ENCODE measurements at places on chromosomes 1 and 21. TPM values are rescaled to one million over a fixed set of nuclear protein-coding genes. Genes with fewer than 3 reads are reported as not detected.

Gene C8B
- not detected for total RNA-seq

Gene CLCA1
- total RNA-seq: 0.16 TPM

GRCh38 chr1:31043631-31044030, 21.9 kb downstream of the PUM1 start:
- DNase-seq: no peak

- DNase-seq: no peak
Measured at GRCh38 chr1:189804352-189804751, 673.3 kb downstream of the BRINP3 start.

- DNase-seq: no peak
Measured at GRCh38 chr1:109268431-109269211, 14.3 kb downstream of the PSRC1 start.

Gene PMF1
- total RNA-seq: 29.2 TPM

DNA sequence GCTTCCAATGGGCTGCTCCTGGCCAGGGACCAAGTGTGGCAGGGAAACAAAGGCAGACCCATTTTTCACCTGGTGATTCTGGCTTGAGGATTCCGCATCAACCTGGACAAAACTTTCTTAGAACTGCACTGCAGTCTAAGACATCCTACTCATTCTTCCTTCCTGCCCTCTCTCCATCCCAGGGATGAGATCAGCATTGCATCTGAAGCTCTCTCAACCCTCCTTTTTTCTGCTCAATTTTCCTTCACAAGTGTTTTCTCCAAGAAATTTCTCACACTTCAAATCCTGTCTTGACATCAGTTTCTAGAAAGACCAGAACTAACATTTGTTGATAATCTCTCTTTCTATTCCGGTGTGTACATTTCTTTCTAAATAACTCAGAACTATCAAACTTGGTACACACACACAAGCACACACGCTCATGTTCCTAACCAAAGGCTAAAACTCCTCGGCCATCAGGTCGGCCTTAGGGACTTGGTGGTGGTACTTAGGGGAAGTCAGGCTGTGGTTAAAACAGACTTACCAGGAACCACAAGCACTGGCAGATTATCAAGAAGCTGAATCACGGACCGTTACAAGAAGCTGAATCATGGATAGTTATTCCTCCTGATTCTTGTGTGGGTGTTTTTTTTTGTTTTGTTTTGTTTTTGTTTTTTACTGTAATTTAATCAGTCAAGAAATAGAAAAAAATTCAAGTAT, 21.0 kb upstream of the CXADR start:
- no peak for DNase-seq

Gene SLC1A7
- not detected for total RNA-seq

DNA sequence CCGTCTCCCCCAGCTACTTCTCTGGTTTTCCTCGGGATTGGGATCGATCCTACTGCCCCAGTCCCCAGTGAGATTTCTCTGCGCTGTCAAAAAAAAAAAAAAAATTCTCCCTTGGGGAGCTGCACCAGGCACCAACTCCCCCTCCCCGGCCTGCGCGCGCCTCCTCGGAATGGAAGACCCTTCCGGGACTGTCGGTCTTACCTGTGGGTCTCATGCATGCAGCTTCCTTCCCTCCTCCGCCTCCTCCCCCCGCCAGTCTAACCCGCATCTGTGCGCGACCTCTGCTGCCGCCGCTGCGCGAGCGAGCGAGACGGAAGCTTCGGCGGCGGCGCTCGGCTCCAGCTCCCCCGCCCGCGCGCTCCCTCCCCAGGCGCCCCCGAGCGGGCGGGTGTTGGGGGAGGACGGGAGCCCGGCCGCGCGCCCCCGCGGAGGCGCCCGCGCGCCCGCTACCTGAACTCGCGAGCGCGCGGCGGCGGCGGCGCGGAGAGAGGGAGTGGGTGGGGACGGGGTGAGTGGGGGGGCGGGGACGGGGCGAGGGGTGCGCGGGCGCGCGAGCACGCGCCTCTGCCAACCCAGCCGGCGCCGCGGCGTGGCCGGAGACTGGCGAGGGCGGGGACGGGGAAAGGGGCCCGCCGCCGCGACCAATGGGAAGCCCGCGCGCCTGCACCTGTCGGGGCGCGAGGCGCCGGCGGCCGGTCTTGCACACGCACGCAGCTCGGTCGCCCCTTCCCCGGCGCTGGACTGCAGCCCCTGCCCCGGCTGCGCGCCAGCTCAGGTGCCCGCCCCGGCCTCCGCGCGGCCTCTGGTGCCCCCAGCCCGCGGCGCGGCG, at the start of gene SUSD4:
TSS of gene SUSD4 (minus strand) at position 321 of the 829 bp plus-strand sequence. CDS start 751 bp downstream, outside the sequence.
- DNase-seq: peak; percentile 43

Gene NGF
- total RNA-seq: 0.78 TPM

GRCh38 chr21:29335720-29336119, 37.0 kb downstream of the BACH1 start:
- DNase-seq: no peak

GRCh38 chr1:28359592-28360239, 9.8 kb upstream of the PHACTR4 start:
- DNase-seq: no peak

GRCh38 chr1:1325288-1326074, 879 bp downstream of the CPTP start:
- DNase-seq: no peak

Gene PATJ
- total RNA-seq: 19.2 TPM

- DNase-seq: peak; percentile 1
Measured at GRCh38 chr1:89489047-89489729, 35.4 kb upstream of the LRRC8B start.

Gene PPIAL4G
- 0.31 TPM for total RNA-seq

- no peak for DNase-seq
Measured at GRCh38 chr1:164510435-164510834, 48.5 kb upstream of the PBX1 start.

DNA sequence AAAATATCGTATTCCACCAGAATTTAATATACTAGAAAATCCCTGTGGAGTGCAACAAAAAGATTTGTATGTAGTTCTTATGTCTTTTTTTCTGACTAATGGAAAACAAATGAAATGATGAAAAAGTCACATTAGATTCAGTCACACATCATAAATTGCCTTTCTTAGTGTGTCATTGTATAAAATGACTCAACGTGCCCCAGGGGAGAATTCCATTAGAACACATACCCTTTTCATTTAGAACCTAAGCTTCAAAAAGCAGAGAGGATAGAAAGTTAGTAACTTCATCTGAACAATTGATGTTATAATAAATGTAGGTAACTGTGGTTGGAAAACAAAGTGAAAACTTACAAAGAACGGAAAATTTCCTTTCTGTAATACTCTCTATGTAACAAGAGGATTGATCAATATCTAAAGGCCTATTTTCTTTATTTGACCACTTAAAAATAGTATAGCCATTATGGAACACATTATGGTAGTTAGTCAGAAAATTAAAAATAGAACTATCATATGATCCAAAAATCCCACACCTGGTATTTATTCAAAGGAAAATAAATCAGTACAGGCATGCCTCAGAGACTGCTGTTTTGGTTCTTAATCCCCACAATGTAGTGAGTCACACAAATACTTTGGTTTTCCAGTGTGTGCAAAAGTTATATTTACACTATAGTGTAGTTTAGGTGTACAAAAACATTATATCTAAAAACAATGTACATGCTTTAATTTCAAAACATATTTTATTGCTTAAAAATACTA, 1016.1 kb downstream of the KCNT2 start:
- DNase-seq: no peak

Gene RAB7B
- total RNA-seq: 0.78 TPM

GRCh38 chr21:35281956-35282355, 232.9 kb upstream of the RUNX1 start:
- DNase-seq: no peak

GRCh38 chr21:32282992-32283391, 4.1 kb upstream of the MIS18A start:
- DNase-seq: no peak

Gene SELL
- 0.47 TPM for total RNA-seq

DNA sequence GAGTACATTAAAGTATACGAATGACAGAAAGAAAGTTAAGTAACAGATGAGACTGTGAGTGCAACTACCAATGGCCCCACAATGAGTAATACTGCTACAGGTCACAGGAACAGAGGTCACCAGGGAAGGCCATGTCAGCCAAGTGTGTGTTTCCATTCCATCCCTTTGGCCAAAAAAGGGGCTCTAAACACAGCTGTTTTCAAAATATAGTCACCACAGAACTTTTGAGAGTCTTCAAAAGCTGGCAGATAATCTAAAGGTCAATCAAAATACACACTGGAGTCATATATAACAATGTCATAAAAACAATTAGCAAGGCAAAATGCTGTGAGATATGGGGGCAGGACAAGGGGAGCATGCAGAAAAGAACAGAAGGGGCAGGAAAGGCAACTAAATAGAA, 10.2 kb downstream of the USP24 start:
- DNase-seq: no peak

DNA sequence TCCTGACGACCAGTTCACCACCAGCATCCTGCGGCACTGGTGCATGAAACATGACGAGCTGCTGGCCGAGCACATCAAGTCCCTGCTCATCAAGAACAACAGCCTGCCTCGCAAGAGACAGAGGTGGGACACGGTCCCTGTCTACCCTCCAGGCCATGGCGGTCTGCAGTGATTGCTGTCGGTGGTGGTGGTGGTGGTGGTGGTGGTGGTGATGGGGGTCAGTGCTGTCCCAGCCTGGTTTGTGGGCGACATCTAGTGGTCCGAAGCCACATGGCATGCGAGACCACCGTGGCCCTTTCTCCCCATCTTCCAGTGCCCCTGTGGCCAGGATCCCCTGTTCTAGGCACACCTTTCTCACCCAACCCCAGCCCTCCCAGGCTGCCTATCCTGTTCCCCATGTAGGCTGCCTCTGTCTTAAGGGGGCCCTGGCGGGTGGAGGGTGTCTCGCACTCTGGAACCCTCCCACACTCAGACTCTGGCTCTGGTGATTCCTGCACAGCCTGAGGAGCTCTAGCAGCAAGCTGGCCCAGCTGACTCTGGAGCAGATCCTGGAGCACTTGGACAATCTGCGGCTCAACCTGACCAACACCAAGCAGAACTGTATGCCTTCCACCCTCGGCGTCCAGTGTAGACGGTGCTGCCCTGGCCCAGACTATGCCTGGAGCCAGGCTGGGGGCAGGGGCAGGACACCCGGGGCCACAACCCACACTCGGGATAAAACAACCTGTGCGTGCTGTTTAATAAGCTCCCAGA, 3.2 kb upstream of the SLC27A3 start:
- no peak for DNase-seq

DNA sequence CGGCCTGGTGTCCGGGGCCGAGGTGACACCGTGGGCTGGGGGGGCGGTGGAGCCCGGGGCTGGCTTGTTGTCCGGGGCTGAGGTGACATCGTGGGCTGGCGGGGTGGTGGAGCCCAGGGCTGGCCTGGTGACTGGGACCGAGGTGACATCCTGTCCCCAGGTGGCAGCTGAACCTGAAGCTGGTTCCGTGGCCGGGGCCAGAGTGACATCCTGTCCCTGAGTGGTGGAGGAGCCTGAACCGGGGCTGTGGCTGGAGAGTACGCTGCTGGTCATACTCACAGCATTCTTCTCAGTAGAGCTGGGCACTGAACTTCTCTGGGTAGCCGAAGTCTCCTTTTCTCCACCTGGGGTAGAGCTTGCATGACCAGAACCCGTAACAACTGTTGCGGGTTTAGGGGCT, 15.8 kb downstream of the THBS3 start:
- DNase-seq: no peak

DNA sequence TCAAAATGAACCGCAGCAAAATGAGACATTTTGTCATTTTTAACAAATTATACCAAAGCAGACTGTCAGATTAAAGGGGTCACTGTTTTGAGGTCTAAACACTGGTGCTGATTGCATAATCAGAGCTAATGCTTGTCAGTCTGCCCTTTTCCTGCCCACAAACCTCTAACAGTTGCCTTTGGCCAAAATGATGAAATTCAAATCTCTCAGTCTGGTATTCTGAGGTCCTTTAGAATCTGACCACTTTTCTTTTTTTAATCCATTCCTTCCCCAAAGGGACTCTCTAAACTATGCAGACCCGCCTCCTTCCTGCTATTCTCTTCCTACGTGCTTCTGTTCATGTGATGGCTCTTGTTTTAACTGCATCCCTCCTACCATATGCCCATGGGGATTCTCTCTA, 145.2 kb upstream of the SPATA6 start:
- no peak for DNase-seq

DNA sequence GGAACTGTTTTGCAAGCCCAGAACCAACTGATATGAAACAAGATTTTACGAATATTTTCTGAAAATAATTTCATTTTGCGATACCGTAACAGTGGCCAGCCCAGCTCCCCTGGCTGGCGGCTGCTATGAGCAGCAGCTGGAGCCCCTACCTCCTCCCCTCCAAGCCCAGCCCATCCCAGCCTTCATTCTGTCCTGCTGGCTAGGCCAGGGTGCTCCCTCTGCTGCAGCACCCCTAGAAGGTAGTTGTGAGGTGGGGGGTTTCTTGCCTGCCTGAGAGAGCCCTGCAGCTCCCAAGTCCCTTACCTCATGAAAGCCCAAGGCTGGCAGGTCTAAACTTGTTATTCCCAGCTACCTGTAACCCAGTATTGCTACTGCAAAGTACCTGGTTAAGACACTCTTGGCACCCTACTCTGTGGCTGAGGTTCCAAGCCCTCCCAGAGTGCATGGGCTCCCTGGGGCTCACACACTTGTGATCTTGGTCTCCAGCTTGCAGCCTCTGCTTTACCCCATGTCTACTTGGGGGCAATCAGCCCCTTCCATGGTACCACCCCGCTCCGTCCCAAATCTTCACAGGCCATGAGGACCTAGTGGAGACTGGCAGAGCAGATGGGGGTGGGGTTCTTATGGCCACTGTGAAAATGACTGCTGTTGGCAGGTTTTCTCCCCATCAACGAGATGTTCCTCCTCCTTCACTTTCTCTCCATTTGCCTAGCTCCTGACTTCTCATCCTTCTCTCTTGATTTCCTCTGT, 239.8 kb downstream of the TRABD2B start:
- DNase-seq: no peak

Gene SPRR2E
- not detected for total RNA-seq

DNA sequence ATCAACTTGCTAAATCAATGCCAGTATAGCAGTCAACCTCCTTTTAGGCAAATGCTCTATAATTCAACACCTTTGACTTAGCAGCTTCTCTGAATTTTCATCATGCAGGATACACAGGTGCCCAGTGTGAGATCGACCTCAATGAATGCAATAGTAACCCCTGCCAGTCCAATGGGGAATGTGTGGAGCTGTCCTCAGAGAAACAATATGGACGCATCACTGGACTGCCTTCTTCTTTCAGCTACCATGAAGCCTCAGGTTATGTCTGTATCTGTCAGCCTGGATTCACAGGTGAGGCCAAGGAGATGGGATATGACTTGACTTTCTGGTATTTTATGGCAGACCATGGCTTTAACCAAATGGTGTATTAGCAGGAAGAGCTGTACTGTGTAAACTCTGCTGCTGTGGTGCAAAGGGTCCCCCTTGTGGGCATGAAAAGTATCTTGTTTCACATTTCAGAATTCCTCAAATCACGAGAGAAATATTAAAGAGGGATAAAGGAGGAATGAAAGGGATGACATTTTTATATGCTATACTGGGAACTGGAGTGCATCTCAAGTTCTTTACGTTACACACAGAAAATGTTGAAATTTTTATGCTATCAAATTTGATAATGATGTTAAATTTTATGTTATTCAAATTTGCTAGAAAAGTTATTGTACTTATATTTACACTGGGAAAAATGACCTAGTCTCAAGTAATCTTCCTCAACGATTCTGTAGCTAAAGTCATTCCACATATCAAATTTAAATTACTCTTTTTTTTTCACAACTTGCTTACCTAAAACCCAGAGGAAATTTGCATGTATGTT, 88.9 kb downstream of the CRB1 start:
- no peak for DNase-seq

- DNase-seq: no peak
Measured at GRCh38 chr1:60222360-60223115, 149.0 kb upstream of the C1orf87 start.
